Activated T-helper 2 cell treated with anti-CD3 and anti-CD28 coated beads, Interferon-gamma antibody, Interleukin-2, Interleukin-4, amounts not matched to agents 10 μg/mL and 5 μg/mL and 100 μg/mL, durations not matched to agents 14 hours and 24 hours and 36 hours (primary cell): ENCODE measurements at places on chromosomes 4 and X. TPM values are rescaled to one million over a fixed set of nuclear protein-coding genes. Genes with fewer than 3 reads are reported as not detected.

DNA sequence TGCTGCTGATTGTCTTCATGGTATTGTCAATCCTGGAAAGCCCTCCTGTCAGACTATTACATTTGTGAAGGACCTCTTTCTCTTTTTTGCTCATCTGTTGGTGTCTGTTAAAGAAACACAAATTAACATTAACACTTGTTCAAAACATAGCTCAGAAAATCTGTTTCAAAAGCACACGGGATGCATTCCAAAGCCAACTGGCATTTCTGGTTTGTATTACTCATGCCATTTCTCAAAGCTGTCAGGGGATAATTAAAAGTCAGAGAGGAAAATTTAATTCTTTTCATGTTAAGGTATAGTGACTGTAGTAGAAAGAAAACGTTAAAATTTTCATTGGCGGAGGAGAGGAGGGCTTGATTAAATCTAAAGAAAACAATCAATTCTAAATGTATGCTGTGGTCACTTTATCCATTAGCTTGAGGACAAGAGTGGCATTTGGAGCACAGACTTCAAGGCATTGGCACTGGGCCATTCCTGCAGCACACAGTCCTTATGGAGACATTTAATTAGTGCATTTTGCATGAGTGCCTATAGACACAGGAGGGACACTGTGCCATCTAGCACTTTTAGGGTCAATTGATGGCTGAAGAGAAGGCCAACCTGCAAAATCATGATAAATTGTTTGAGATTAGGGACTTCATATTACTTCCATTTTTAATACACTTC, 21.2 kb upstream of the GLRA2 start:
- no peak for DNase-seq

- DNase-seq: no peak
Measured at GRCh38 chrX:131802836-131803626, 220.1 kb upstream of the STK26 start.

GRCh38 chr4:95550115-95550987, 1.6 kb upstream of the UNC5C start:
- DNase-seq: no peak

- no peak for DNase-seq
Measured at GRCh38 chr4:57148831-57149505, 38.8 kb upstream of the IGFBP7 start.

GRCh38 chr4:2914256-2915126, 48.7 kb downstream of the NOP14 start:
- DNase-seq: no peak

- no peak for DNase-seq
Measured at GRCh38 chrX:30196322-30196721, 19.0 kb upstream of the MAGEB2 start.

GRCh38 chr4:86594559-86595425, 677 bp downstream of the PTPN13 start:
- DNase-seq: no peak

DNA sequence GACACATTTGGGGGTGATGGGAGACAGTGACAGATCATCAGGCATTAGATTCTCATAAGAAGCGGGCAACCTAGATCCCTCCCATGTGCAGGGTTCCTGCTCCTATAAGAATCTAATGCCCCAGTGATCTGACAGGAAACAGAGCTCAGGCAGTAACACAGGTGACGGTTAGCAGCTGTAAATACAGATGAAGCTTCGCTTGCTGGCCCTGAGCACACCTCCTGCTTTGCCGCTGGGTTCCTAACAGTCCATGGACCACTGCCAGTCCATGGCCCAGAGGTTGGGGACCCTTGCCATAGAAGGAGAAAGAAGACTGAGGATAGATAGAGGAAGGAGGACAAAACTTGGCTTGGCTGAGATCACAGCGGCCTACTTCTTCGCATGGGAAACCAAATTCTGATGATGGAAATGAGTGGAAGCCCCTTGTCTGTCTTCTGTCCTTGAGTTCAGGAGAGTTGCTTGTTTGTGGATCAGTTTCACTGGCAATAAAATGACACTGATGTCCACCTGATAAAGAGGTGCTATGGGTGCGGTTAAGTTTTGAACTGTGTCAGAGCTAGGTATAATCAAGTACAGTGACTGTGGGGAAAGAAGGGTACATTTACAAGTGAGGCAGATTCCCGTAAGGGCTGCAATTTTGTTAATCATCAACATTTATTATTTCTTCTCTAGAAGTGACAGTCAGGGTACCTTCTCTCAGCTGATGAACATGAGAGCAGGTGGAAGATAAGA, 1.7 kb upstream of the TIFA start:
- DNase-seq: no peak

GRCh38 chrX:149207518-149207917, 297.6 kb downstream of the IDS start:
- no peak for DNase-seq

DNA sequence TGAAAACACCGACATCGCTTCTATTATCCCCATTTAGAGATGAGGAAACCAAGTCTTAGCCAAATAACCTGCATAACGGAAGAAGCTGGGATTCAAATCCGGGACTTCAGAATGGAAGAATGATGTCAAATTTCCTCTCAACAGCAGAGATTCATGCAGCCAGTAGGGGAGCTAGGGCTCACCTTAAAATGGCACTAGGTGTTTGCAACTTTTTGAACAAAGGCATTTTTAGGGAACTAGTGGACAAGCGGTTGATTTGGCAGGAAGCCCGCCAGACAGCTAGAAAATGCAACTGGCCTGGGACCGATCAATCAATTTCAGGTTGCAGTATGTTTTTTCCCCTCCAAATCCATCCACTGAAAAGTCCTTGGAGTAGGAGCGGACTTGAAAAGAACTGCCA, 224.2 kb downstream of the PTTG2 start:
- no peak for DNase-seq

- DNase-seq: no peak
Measured at GRCh38 chr4:75655562-75655961, 17.6 kb downstream of the G3BP2 start.

- no peak for DNase-seq
Measured at GRCh38 chr4:7657545-7658297, 223.0 kb upstream of the PSAPL1 start.

GRCh38 chrX:102684772-102685520, 27.3 kb upstream of the GPRASP2 start:
- DNase-seq: no peak

- no peak for DNase-seq
Measured at GRCh38 chr4:74874753-74875367, 58.1 kb upstream of the PARM1 start.

GRCh38 chr4:38925492-38926413, 58.1 kb downstream of the FAM114A1 start:
- DNase-seq: no peak

GRCh38 chr4:84221704-84222103, 277.4 kb downstream of the NKX6-1 start:
- no peak for DNase-seq

- DNase-seq: no peak
Measured at GRCh38 chrX:110665223-110666002, 130.2 kb downstream of the CHRDL1 start.

DNA sequence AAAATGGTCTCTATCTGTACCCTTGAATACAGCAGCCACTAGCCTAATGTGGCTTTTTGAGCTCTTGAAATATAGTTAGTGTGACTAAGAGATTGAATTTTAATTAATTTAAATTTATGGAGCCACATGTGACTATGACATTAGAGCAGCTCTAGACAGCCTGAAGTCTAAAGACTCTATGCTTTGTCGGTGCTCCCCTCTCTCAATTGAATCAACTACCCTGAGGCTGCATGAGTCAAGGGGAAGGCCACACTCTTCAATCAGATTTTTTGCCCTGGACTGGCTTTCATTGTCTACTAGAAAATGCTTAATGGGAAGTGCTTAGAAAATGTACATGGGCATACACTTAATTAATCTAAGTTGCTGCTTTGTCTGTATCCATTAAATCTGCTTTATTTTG, 11.7 kb downstream of the TLR7 start:
- no peak for DNase-seq

DNA sequence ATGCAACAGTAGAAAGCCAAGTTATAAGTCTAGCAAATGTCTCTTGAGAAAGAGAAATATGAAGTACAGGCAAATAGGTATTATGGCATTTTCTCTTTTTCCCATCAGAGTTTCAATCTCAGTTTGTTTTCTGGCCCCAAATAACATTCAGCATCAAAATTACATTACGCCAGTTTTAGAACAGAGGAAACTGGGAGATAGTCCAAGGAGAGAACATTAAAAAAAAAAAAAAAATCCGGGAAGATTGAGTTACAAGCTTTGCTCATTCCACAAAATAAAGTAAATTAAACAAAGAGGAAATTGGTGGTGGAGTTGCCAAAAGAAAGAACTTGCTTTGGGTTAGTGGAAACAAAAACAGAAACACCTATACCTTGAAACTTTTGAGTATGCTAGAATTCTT, 50.4 kb upstream of the IL13RA2 start:
- no peak for DNase-seq

DNA sequence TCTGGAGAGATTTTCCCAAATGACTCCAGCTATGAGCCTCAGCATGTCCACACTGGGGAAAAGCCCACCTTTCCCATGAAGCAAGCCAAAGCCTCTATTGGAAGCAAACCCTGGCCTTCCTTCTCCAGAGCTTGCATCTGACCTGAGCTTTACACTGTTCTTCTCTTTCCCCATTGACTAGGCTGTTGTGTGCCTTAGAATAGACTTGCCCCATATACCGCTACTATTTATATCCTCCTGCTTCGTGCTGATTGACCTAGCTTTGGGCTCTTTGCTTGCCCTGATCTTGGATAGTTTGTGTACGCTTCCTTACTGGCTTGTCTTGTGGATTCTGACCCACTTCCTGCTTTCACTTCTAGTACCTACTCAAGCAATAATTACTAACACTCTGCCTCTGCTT, 30.9 kb downstream of the FAM9B start:
- DNase-seq: no peak

DNA sequence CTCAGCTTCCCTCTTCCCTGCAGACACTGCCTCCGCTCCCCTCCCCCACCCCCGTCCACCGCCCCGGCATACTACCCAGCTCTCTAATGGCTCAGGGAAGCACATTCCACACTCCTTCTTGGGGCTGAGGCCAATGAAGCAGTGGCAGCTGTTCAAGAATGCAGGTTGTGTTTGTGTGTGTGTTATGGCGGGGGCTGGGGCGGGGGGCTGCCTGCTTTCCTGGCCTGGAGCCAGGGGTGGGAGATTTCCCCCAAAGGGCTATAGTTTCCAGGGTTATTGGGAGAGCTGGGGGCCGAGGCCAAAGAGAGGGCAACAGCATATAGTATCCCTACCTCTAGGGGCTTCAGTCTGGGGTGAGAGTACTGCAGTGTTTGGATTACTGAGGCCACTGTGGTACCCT, 149.4 kb downstream of the EFNB1 start:
- no peak for DNase-seq

DNA sequence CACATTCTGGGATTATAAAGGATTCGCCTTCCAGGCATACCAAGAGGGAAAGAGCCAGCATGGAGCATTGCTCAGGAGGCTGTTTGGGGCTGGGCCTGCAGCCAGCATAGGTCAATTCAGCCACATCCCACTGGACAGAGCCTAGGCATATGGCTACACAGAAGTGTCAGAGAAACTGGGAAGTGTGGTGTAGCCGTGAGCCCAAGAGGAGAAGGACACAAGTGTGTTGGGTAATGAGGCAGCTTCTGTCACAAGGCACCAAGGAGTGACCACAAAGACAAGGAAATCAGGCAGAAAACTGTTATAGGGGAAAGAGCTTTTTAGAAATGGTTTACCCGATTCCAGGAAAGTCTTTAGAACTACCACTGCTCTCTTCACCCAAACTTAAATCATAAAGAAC, 178.6 kb upstream of the TBL1X start:
- DNase-seq: no peak

DNA sequence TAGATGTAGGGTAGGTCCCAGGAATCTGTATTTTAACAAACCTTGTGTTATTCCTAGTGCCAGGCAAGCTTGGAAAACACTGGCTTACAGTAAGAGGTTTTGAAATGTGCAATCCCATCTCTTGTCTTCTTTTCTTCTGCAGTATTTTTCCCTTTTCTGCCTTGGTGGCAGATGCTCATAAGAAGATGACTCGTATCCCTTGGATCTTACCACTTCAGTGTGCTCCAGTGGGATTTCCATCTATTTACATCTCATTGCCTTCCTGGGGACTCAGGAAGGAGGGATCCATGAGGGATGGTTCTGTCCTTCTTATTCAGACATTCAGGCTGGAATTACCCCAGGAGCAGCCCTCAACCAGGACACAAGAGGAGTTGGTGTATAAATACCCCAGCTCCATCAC, 136.6 kb downstream of the NHS start:
- DNase-seq: no peak

DNA sequence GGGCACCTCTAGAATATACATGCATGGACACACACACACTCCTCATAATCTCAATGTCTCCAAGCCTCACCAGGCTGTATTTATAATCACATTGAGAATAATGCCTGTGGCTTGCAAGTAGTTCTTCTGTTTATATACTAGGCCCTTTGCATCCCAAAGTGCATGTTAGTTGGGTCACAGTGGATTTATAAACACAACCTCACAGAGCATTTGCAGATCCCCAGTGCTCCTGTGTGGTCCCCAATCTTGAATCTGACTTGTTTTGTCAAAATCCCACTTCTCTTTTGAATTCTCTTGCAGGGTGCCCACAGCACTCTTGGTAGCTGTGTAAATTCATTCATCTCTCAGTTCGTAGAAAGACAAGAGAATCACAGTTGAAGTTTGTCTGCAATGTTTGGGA, 49.6 kb upstream of the PROM1 start:
- DNase-seq: no peak

CXCL5 gene
- not detected in 2 replicates for total RNA-seq

CXCL10 gene
- 1.3 and 1.4 TPM in 2 replicates for total RNA-seq

RTL3 gene
- not detected in 2 replicates for total RNA-seq

DUSP9 gene
- total RNA-seq: 0.11 and 0.16 TPM in 2 replicates

HTR2C gene
- total RNA-seq: not detected in 2 replicates

SMIM10L2A gene
- 0.16 and 0.21 TPM in 2 replicates for total RNA-seq

GLRA3 gene
- not detected in 2 replicates for total RNA-seq

XAGE3 gene
- total RNA-seq: not detected in 2 replicates

INTS6L gene
- 27.1 and 29.4 TPM in 2 replicates for total RNA-seq
